ENCODE measurements at places on chromosomes 13 and 19.

- DNase-seq: no peak
Measured at GRCh38 chr13:43911278-43911677, 31.6 kb downstream of the LACC1 start.

- DNase-seq: peak; percentile 54
Measured at GRCh38 chr19:32404933-32405430, 588 bp upstream of the DPY19L3 start.

GRCh38 chr13:38566023-38566422, 120.9 kb upstream of the FREM2 start:
- no peak for DNase-seq

DNA sequence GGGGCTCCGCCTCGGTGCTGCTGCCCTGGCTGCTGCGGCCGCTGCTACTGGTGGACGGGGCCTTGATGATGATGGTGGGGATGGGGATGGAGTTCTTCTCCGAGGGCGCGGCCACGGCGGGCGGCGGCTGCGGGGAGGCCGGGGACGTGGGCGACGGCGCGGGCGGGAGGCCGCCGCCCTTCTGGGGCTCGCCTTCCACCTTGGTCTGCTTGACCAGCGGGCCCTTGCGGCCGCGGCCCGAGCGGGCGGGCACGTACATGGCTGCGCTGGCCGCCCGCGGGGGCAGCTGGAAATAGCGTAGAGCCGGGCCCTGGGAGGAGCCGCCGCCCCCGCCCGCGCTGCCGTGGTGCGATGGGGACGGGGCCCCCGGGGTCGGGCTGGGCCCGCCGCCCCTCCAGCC, 19.2 kb downstream of the C19orf81 start:
- no peak for DNase-seq

- DNase-seq: no peak
Measured at GRCh38 chr19:55311797-55312196, 13.3 kb downstream of the TMEM150B start.

DNA sequence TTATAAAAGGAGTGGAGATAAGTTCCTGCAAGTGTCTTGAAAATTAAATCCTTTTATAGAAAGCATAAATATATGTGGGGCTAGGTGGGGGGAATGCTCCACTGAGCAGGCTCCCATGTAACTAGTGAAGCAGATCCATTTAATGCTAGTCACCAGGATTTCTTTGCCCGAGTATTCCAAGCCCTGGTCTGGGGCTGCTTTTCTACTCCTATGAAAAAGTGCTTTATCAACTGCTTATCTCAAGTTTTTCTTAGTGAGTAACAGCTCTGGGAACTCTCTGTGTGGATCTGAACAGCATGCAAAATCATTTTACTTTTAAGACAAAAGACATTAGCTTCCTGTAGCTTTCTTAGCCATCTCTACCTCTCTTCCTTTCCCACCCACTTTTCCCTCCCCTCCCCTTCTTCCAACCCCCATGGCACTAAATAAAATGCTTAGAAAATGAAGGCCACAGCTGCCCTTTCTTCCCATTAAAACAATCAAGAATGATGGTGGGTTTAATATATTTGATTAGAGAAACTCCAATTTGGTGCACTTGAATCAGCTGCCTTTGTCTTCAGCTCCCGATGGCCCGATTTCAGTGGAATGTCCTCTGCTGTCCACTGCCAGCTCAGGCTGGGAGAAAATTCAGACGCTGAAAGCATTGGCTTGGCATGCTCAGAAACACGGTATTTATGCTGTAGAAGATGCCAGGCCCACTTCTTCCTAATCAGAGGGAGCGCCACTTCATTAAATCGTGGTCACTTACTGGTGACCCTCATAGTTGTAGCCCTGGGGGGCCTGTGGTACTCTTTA, 475.1 kb downstream of the FOXO1 start:
- peak; percentile 34 for DNase-seq

GRCh38 chr13:45412274-45413049, 5.7 kb downstream of the SLC25A30 start:
- no peak for DNase-seq

DNA sequence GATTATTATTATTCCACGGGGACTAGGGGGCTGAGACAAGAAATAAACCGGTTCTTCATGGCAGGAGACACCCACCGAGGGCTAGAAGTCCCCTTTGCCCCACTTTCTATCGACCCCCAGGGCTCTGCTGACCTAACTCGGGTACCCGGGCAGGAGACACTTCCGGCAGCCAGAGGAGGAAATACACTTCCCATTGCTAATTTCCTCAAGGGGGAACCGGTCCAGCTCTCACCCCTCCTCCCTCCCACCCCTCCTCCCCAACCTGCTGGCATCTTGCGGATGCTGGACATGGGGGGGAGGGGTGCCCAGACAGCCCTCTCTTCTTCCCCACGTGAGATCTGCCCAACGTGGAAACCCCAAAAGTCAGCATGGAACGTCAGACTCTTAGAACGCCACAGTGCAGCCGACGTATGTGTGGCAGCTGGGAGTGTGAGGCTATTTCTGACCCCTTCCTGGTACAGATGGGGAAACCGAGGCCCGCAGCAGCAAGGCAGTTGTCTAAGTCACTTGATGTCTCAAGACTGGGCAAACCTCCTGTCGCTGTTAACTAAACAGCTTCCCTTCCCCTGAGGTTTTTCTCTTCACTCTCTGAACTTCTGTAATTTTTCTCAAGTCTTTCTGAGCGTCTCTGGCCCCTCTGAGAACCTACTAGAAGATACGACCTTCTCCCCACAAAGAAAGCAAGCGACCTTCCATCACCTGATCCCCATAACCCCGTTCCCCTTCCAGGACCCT, 3.6 kb downstream of the GPR4 start:
- no peak for DNase-seq

GRCh38 chr19:6018786-6019185, 40.8 kb upstream of the RANBP3 start:
- DNase-seq: no peak

DNA sequence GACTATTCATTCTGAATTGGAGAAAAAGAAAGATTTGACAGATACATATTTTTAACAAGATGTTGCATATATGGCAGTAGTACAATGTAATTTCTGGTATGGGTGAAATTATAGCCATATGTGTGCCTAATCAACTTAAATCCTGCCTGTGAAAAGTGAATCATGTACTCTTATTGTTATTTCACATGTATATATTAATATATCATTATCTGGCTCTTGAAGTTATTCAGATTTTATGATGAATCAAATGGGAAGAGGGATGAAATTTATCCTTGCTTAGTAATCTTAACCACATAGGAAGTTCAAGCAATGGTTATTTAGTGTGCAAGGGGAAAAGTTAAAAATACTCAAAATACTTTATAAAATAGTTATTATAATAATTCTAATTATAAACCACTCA, 80.5 kb downstream of the GPC6 start:
- no peak for DNase-seq

DNA sequence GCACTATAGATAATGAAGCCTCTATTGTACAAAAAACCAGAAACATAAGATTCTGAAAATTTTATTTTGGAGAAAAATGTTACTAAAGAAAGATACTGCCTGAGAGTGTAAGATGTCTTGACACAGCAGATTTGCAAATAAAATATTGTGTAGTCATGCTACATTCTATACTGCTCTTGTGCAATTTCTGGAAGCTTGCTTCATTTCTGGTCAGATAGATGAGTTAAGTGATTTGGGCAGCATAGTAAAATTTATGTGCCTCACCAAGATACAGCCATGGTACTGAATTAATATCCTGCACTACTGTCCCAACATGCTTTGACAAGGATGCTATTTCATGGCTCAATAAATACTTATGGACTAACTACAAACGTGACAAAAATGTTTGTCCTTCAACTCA, 55.1 kb upstream of the STARD13 start:
- DNase-seq: peak; percentile 73

DNA sequence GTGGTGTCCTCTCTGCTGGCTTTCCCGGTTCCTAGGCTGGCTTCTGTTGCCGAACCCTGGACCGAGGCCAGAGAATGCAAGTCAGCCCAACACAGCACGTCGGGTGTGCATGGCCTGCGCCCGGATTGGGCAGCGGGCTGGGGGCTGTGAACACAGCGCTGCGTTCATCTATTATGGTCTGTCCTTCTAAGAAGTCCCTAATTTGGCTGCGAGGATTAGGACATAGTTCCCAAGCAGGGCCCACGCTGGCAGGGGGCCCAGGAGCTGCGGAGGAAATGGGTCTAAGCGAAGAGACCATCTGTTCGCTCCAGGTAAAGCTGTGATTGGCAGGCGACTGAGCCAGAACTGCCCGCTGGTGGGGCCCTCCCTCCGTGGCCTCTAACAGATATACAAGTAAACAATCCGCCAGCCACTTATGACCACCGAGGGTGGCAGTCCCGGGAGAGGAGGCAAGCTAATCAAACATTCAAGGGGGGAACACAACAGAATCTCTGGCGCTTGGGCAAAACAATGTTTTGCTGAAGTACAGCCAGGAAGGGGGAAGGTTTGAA, 6.0 kb downstream of the SYCE2 start:
- peak; percentile 52 for DNase-seq

GRCh38 chr19:54606891-54607784, 13.7 kb downstream of the LILRA1 start:
- no peak for DNase-seq

- peak; percentile 39 for DNase-seq
Measured at GRCh38 chr13:100214886-100215285, 126.0 kb downstream of the PCCA start.

DNA sequence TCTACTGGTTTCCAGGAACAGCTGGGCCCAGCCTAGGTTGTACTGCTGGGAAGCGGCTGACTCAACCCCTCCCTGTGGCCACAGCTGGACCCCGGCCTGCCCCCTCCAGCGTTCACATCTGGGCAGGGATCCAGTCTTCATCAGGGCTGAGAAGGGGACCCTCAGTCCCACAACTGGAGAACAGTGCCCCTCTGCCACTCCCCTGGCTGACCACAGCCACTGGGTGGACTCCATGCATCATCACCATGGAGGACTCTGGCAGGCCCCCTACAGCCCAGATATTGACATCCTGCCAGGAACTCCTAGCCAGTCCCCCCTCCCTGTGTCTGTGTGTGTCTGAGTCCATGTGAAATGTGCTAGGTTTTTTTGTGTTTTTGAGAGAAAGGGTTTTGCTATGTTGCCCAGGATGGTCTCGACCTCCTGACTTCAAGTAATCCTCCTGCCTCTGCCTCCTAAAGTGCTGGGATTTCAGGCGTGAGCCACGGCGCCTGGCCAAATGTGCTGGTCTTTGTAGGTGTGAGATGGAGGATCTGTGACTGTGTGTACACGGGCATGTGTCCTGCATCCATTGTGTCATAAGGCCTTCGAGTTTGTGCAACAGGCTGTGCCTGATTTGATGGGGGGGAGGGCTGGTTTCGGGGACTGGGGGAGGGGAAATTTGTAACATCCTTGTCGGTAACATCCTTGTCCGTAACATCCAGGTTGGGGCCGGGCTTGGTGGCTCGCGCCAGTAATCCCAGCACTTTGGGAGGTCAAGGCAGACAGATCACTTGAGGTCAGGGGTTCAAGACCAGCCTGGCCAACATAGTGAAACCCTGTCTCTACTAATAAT, 4.0 kb upstream of the HOOK2 start:
- DNase-seq: peak; percentile 87

DNA sequence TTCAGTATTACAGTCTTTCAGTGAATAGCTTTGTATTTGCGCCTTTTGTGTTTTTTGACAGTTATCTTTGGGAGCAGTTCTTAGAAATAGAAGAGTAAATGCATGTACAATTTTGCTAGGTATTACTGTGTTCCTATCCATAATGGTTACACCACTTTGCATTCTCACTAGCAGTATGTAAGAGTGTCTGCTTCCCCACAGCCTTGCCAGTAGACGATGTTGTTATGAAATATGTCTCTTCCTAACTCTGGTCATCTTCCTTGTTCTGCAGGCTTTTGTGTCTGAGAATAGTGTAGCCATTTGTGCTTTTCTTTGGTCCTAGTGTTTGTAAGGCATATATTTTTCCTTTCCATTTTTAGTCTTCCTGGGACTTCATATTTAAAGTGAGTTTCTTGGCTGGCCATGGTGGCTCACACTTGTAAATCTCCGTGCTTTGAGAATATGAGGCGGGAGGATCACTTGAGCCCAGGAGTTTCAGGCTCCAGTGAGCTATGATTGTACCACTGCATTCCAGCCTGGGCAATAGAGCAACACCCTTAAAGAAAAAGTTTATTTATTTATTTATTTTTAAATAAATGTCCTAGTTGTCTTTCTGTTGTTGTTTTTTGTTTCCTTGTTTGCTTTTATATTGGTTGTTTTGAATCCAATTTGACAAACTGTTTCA, 140.3 kb downstream of the PDS5B start:
- peak; percentile 29 for DNase-seq

Data from fibroblast of villous mesenchyme (primary cell).